NCI-H82 (cell line): ENCODE measurements at places on chromosomes 3 and 15.
A peak's percentile ranks its signal among the peaks of the same experiment; 100 is the strongest.

GRCh38 chr3:177604181-177604580 is 406.9 kb upstream of the TBL1XR1 start:
- no peak for DNase-seq

DNA sequence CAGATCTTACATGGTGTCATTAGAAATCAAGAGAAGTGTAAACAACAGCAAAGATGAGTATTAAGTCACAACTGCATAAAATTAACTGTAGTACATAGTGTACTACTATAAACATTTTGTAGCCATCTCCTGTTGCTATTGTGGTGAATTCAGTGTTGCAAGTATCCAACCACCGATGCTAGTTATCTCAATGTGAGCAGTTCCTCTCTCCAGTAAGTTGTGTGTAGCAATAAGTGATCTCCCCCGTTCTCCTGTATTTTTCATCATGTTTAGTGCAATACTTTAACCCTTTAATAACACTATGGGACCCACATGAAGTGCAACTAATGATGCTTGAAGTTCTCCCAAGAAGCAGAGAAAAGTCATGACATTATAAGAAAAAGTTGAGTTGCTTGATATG is 264.7 kb upstream of the KCNH8 start:
- no peak for DNase-seq

DNA sequence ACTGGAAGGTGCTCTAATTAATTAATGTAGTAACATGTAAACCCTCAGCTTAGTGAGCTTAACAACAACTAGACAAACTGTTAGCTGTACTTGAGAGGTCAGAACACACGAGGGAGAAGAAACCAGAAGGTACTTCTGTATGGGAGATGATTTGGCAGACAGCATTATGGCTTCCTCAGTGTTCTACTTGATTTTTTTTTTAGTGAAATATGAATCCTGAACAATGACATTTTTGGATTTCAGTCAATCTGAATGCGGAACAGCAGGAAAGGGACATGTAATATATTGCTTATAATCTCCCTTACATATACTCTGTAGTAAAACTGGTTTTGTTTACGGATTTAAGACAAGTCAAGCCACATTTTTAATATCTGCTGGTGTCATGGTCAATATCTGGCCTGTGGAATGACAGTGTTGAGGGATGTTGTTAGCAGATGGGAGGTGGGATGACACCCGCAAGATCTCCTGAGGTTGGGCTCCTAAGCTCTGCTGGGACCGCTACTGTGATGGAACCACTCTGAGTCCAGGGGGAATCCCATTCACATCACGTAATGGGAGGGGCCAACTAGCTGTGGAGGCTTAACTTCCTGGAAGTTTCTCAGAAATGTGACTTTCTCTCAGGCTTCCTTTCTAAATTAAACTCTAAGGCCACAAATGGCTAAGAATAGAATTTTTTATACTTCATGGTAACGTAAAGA is 18.7 kb downstream of the TNFAIP8L3 start:
- peak; percentile 35 for DNase-seq

GRCh38 chr15:86624261-86625036 is 544.8 kb downstream of the AGBL1 start:
- DNase-seq, result peak; percentile 83

DNA sequence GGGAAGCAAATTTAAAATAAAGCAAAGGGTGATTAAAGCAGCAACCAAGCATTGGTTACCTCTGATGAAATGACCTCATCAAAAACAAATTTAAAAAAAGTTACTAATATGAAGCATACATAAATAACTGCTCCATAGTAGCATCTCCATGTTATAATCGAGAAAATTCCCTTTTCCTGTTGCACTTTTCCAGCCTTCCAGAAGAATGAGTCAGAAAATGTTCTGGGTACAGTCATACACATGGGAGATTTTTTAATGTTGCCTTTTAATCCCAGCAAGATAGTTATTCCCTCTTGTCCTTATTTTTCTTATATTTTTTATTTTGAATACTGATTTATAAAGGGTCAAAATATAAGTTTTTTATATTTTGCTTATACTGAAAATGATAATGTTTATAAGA is 2.6 kb upstream of the TMCO5A start:
- no peak for DNase-seq

DNA sequence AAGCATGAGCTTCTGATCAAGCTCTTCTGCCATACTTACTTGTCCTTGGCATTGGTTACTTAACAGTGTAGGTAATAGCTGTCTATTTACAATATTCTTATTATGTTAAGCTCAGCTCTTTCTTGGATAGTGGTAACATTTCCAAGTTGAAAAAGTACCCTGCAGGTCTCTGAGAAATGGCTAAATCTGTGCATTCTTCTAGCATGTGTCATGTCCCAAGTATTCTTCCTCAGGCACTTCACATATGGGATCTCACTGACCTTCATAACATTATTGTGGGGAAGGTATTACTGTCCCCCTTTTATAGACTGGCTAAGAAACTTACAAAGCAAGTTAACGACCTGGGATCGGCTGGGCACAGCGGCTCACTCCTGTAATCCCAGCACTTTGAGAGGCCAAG is 236.1 kb downstream of the RORA start:
- DNase-seq, result no peak

GRCh38 chr3:194399874-194400411 is 877 bp upstream of the GP5 start:
- no peak for DNase-seq

GRCh38 chr3:162956711-162957110 is 1460.1 kb downstream of the OTOL1 start:
- no peak for DNase-seq

GRCh38 chr15:48794697-48795134 is 16.2 kb downstream of the CEP152 start:
- DNase-seq, result no peak

DNA sequence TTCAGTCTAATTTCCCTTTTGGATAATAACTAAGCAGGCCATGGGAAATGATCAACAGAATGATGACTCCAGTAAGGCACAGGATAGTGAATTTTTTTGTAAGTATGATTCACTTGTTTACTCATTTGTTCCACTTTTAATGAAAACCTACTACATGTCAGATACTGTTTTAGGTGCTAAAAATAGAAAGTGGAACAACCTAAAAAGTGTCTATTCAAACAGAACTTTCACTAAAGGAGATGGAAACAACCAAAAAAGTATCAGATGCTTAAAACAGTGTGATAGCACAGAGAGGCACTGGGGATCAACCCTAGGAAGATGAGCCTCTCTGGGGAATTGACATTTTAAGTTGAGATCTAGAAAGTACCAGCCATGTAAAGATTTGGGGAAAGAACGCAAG is 11.1 kb downstream of the RYK start:
- no peak for DNase-seq
